ENCODE measurements at places on chromosomes 3 and 15.

DNA sequence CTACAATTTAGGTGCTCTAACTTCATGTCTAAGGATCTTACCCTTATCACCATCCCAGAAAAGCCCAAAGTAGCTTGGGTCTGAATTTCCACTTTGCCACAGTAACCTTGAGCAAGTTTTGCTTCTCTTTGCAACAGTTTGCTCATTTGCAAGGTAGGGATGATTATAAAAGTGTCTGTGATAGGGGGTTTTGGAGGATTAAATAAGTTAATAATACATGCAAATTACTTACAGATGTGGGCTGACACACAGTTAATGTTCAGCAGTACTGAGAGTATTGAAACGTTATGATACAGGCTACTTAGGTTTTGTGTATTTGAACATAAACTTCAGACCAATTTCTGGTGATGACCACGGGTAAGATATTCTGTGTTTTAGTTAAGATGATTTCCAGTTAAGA, 444.7 kb upstream of the TPRG1 start:
- ATAC-seq, result no peak

- no peak for ATAC-seq
Observed at GRCh38 chr3:36214460-36214859, 165.8 kb upstream of the STAC start.

DNA sequence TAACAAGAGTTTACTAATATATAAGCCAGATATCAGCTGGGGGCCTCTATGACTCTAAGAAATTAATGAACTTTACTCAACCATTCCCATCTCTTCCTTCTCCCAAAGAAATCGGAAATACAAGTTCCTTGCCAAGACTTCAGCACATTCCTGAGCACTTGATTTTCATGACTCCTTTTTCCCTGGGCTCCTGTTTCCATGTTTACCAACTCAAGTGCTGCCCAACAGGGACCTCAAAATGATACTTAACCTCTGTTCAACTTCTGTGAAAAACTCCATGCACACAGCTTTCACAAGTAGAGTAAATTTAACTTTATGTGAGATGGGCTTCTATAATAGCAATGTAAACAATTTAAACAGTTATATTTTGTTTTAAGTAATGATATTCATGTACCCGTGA, 315.8 kb upstream of the CDIN1 start:
- no peak for ATAC-seq

- ATAC-seq, result no peak
Observed at GRCh38 chr3:100781301-100781700, 72.0 kb downstream of the TFG start.

GRCh38 chr15:70192041-70192440, 94.3 kb upstream of the TLE3 start:
- no peak for ATAC-seq

DNA sequence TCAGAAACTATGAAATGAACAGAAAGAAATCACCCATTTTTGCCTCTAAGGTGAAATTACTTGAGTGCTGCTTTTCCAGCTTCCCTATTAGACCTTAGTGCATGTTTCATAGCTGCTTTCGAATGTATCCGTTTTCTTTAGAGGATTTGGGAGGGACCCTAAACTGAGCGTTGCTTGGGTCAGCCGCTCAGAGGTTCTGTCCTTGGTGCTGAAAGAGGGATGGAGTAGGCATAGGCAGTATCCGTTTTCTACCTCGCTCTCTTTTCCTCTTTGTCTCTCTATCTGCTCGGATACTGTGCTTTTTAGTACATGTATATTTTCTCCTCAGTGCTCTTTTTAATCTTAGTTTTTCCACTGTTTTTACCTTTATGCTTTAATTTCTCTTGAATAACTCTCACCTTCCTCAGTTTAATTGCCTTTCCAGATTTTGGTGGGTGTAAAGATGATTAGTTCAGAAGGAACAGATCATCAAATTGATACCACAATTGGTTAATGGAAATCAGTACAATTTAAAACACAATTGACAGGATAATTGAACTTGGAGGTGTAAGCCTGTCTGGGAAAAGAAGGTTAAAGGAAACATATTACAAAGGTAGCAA, at the start of gene DRD3:
Gene DRD3 (minus strand): TSS at position 283 of the 599 bp plus-strand sequence. CDS start 7,060 bp downstream, outside the sequence.
- no peak for ATAC-seq

- ATAC-seq, result no peak
Observed at GRCh38 chr3:192011137-192011536, 550.2 kb downstream of the PYDC2 start.

DNA sequence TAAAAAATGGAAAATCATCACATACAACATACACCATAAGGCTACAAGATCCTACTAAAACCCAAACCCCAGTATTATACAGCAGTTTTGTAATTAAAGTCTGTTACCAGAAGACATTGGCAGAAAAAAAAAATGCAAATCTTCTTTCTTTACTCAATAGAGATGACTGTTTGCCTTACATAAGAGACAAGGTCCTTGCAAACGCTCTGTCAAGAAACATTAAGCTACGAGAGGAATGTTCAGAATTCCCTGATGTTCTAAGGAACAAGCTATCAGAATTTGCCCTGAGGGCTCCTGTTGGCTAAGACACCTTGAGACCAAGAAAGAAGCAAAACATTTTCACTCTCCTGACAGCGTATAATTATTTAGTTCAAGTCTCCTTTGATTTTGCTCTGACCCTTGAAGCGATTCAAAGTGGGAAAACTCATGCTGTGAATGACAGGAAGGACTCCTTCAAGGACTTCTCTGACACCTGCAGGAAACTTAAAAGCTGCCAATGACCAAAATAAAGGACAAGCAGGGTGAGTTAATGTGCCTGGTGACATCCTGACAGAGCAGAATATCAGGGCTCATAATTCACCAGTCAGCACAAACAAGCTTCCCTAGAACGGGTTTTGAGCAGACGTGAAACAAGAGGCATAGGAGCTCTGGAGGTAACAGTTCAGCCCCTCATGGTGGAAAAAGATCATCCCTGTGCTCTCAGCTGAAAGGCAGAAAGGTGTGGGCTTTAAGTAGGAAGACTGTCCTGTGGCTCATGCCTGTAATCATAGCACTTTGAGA, 2.5 kb downstream of the SCAMP2 start:
- no peak for ATAC-seq

DNA sequence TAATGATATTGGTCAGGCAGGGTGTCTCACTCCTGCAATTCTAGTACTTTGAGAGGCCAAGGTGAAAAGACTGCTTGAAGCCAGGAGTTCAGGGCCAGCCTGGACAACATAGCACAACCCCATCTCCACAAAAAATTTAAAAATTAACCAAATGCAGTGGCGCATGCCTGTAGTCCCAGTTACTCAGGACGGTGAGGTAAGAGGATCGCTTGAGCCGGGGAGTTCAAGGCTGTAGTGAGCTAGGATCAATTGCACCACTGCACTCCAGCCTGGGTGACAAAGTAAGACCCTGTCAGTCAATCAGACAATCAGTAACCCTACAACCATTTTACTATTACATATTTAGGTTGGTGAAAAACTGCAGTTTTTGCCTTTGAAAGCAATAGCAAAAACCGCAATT, 43.0 kb downstream of the RBM15B start:
- ATAC-seq, result no peak

DNA sequence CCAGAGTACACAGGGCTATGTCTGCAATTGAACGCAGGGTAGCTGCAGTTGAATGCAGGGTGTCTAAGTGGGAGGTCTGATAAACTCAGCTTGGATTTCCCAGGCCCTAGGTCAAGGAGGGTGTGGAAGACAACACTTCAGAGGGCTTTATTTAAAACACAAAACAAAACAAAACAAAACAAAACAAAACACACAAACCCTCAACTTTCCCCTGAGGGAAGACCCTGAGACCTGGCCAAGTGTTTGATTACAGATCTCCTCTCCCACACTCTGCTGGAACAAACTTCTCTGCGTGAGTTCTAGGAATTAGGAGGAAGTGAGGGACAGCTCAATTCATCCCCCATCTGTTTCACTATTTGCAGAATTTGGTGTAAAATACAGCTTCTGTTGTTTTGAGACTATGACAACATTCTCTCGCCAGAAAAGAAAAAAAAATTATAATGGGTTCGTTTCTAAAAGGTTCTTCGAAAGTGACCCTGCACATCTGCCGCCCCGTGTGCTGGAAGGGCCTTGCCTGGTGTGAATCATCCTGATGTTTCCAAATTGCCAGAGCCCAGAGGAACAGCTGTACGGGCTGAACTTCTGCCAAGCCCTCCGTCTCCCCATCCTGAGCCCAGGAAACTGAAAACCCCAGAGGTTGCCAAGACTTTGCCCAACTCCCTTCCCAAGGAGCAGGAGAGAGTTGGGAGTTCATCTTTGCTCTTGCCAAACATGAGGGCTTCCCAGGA, 73.3 kb upstream of the RAD18 start:
- no peak for ATAC-seq
